PC-9 (cell line): ENCODE measurements at places on chromosomes 1 and 21.

- peak; percentile 31 for DNase-seq
Measured at GRCh38 chr1:171486048-171486519, 754 bp downstream of the PRRC2C start.

DNA sequence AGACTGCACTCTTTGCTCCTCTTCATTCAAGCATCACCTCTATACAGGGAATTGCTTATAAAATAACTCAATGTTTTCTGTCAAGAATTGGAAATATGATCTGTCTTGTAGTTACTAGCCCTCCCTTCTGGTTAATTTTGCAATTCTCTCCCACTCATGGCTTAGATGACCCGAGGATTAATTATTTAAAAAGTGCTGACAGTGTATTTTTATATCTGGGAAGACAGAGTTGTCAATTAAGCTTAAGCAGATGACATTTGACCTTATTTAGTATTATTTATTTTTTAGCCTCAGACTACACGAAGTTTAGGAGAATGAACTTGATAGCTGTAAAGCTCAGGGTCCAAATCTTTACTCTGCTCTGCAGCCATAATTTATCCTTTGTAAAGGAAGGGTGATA, 538.5 kb downstream of the NEGR1 start:
- no peak for DNase-seq

DNA sequence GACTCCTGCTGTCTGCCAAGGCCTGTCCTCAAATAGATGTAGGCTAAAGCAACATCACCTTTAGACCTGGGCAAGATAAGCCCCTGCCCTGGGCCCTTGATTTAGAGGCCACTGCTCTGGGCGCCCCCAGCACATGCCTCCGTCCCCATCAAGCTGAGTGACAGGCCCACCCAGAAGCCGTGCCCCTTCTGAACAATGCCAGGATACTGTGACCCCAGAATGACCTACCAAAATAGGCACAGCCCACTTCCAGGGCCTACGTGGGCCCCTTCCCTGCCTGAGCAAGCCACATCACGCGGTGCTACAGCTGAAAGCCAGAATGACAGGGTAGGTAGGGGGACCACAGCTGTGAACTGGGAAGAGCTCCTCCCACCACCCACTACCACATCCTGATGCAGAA, 24.7 kb upstream of the BECN2 start:
- DNase-seq: no peak

- DNase-seq: no peak
Measured at GRCh38 chr1:71857862-71858261, 424.5 kb downstream of the NEGR1 start.

GRCh38 chr1:31734582-31735107, 29.5 kb downstream of the ADGRB2 start:
- no peak for DNase-seq

GRCh38 chr1:155010211-155010918, 7.8 kb downstream of the ZBTB7B start:
- DNase-seq: no peak

GRCh38 chr1:162740755-162741154, 49.7 kb upstream of the HSD17B7 start:
- no peak for DNase-seq
